Astrocyte of the spinal cord (primary cell): ENCODE measurements at places on chromosomes 7 and 10.

GRCh38 chr7:132035517-132036362 is 479.3 kb upstream of the PODXL start:
- DNase-seq: no peak

GRCh38 chr10:13347500-13348156 is 465 bp downstream of the SEPHS1 start:
- peak; percentile 84 for DNase-seq

GRCh38 chr7:42025635-42026375 is 211.2 kb downstream of the GLI3 start:
- no peak for DNase-seq

DNA sequence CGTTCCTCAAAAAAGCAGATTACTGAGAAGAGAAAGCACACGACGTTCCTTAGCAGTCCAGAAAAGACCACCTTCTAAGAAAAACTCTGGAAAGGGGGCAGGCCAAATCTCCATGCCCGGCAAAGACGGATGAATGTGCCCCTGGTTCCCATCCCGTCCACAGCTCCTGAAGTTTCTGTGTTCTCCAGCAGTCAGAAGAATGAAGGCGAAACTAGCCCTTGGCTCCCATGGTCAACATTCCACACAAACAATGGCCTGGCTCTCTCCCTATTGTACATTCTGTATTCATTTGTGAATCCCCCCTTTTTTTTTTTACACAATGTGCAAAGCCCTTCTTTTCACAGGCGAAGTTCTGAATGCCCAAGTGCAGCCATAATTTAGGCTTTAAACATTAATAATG is 5.3 kb downstream of the CTBP2 start:
- no peak for DNase-seq

DNA sequence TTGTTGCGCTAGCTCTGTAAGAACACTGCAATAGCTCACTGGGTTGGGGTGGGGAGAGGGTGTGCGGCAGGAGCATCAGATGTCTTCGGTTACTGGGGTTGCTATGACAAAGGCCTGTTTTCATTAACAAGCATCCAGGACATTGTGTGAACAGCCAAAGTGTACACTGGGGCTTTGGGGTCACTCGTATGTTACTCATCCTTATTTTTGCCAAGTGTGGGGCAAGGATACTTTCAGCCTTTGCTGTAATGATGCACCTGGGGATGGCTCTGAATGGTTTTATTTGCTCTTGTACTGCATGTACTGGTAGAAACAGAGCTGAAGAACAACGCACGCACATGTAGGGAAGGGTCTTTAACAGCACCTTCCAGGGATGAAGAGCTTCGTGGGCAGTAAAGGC is 73.0 kb upstream of the AFAP1L2 start:
- peak; percentile 58 for DNase-seq

DNA sequence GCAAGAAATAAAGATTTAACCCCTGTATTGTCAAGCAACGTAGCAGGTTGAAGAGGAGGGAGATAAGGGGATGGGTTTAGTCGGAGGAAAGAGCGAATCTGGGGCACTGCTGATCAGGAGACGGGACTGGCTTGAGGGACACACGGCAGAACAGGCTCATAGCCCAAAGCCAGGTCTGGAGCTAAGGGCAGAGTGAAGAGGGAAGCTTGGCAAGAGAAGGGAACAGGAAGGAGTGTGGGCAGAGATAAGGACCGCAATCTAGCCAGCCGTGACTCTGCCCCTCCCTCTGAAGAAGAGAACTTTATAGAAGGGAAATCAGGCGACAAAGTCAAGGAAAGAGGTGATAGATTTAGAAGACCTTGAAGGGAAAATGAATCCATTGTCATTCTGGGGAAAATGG is 67.6 kb downstream of the CAV1 start:
- DNase-seq: no peak

DNA sequence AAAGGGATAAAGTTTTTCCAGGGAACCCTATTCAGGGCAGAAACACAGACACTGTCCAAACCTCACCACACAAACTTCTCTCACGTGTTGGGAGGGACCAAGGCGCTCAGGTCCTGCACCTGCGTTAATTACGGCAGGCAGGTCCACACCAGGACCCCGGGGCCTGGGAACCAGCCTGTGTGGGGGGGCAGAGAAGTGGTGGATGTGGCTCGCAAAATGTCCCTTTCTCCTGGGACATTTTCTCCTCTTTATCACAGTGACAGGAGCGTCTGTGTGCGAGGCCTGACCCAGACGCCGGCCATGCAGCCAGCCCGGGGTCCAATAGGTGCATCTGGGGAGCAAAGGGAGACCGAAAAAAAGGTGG is 73.4 kb upstream of the ZNF722 start:
- DNase-seq: no peak

GRCh38 chr10:110556969-110557601 is 10.4 kb upstream of the SMC3 start:
- DNase-seq: peak; percentile 42

GRCh38 chr10:123149162-123149567 is 1.2 kb downstream of the HMX2 start:
- no peak for DNase-seq

- DNase-seq: peak; percentile 84
Measured at GRCh38 chr7:128783143-128783861, 7.7 kb upstream of the OPN1SW start.

DNA sequence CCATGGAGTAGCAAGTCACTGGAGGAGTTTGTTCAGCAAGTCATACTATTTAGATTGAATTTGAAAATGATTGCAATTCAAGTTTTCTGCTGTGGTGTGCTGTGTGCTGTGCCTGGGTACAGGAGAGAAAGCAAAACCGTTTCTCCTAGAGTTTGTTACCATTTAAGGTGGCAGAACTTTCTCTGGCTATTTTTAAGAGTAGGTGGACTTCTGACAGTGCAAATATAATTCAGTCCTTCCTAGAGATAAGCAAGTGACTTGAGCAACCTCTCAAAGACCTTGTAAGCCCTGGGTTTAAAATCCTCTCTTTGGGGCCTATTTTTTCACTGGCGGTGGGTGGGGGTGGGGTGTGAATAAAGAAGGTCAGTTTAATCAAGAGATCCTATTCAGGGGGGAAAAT is 42.9 kb upstream of the FGL2 start:
- DNase-seq: no peak

DNA sequence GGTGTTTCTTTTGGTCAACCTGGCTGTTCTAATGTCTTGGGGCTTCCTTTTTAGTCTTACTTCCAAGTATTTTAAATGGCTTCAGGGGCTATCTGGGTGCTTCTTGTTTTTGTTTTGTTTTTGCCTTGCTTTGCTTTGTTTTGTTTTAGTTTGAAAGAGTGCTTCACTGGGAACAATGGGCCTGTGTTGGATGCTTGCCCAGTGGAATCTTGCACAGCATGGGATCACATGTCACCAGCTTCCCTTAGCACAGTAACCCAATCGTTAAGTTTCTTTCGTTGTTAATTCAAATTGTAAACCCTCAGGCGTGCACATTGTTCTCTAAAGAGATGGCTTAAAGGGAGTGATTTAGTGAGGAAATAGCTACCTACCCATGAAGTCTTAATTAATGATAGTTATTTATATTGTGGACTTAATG is 8.9 kb downstream of the COL17A1 start:
- peak; percentile 62 for DNase-seq

DNA sequence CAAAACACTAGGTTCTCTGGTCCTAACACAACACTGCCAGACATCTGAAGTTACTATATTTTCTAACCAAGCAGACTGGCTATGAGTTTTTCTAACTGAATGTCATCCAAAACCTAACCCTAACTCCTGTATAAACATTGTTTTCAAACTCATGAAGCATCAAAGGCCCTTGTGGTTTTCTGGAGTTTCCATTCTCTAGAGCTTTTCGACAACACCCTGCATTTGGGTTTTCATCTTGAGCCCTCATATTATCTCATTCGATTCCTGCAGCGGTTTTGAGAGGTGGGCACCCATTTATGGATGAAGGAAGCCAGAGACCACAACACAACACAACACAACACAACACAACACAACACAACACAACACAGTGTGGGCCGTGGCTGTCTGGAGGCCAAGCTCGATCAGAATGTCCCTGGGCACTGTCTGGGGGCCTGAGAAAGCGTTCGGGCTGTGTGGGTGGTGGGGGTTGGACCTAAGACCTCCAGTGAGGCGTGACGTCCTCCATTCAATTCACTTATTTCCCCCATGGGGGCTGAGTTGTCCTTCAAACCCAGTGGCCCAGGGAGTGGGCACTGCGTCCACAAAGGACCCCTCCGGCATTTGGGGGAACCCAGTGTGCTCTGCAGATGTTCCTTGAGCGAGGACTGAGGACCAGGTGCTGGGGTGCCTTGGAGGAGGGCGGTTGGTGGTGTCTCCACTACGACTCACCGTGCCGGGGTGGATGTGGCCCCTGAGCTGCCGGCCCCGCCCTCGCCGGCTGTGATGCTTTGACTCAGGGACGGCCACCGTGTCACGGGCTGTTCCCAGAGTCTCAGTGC is 490.4 kb downstream of the DNAJB6 start:
- DNase-seq: no peak

- no peak for DNase-seq
Measured at GRCh38 chr10:11723359-11723758, 18.8 kb upstream of the ECHDC3 start.

GRCh38 chr7:41624818-41625217 is 78.1 kb downstream of the INHBA start:
- peak; percentile 9 for DNase-seq

- no peak for DNase-seq
Measured at GRCh38 chr7:4216016-4216415, 466.1 kb upstream of the FOXK1 start.

GRCh38 chr7:70237256-70237655 is 639.0 kb downstream of the AUTS2 start:
- no peak for DNase-seq

GRCh38 chr7:89517815-89518214 is 636.5 kb upstream of the STEAP1 start:
- no peak for DNase-seq

DNA sequence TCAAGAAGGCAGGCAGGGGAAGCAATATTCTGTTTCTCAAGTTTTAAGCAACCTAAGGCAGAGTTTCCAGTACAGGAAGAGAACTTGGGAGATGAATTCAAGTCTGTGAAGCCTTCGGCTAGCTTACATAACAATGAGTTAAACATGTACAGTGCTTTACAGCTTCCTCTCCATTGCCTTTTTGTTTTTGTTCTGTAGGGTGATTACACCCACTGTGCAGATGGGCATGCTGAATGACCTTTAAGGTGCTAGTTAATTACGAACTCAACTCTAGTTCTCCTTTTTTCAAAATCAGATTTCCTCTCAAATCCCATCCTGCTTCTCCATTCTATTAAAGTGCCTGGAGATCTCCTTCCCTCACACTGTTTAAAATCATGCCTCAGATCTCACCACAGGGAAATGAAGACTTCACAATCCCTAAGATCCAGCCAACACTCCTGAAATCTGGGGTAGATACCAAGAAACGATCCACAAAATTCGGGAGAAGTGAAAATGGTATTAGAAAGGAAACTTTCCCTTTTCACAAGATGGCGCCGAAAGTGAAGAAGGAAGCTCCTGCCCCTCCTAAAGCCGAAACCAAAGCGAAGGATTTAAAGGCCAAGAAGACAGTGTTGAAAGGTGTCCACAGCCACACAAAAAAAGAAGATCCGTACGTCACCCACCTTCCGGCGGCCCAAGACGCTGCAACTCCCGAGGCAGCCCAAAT is 16.8 kb upstream of the MSMB start:
- no peak for DNase-seq

DNA sequence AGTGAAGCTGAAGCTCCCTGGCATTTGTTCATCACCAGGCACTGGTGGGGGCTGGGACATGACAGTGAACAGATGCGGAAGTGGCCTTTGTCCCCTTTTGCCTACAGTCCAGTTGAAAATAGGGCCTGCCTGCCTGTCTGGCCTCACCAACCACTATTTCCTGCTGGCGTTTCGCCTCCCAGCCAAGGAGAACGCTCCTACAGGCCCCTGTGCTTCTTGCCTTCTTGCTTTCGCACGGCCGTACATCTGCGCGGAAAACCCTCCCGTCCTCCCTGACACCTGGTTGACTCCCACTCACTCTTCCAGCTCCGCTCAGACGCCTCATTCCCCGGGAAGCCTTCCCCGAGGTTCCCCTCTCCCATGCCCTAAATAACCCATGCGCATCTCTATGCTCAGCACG is 317.3 kb downstream of the PRPF18 start:
- DNase-seq: no peak

DNA sequence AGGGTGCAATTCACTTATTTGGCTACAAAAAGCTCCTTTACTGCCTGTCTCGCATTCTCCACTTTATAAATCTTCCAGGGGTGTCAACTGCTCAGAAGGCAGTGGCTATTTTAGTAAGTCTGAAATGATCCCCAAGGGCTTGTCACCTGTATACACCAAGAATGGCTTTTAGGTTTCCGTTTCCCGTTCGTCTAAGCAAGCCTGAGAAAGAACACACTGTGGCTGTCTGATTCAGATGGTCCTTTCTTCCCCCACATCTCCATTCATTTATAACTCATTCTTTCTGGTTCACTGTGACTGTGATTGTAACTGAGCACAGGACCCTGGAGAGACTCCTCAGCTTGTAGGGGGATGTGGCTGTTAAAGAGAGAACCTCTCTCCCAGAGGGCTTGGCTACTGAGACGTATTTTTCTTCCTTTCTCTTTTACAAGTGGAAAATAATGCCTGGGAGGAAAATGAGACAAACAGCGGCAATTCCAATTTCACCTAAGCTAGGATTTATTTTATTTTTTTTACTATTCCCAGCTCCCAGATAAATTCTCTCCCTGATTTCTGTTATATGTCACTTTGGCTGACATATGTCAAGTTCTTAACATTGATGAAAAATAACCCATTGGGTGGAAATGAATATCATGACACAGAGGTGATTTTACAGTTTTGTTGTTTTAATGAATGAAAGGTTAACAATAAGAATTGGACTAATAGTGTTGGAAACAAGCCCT is 129.3 kb downstream of the FAM107B start:
- no peak for DNase-seq

DNA sequence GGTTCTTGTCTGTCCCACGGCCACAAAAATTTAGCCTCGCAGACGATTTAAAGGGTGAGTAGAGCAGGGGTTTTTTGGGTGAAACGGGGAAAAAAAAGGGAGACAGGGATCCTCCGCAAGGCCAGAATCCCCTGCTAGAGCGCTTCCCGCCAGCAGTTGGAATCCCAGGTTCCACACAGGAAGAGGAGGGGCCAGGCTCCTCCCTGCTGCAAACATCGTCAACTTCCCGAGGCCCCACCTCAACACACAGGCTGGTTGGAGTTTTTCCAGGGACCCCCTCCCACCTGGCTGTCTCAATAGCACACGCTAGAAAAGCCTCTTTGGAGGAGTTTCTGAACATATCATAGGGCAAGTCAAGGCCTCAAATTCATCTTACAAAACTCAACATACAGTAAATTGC is 112.7 kb downstream of the MTERF1 start:
- no peak for DNase-seq

DNA sequence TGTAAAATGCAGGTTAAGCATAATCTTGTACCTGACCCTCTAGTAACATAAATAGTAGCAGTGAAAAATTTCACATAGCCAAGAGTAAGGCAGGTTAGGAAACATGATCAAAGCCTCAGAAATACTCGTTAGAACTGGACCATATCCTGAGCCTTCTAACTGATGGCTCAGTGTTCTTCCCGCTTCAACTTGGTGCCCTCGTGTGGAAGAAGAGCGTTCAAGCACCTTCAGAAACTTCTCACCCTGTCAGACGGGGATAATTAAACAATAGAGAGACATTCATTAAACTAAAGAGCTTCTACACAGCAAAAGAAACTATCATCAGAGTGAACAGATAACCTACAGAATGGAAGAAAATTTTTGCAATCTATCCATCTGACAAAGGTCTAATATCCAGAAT is 124.5 kb downstream of the MYOF start:
- peak; percentile 28 for DNase-seq

GRCh38 chr10:128286141-128286761 is 160.0 kb upstream of the MKI67 start:
- no peak for DNase-seq

GRCh38 chr7:156703209-156703608 is 62.6 kb downstream of the RNF32 start:
- DNase-seq: no peak

- no peak for DNase-seq
Measured at GRCh38 chr10:88318803-88319202, 264.3 kb downstream of the RNLS start.
